ENCODE measurements at places on chromosomes 5 and 9. TPM values are rescaled to one million over a fixed set of nuclear protein-coding genes. Genes with fewer than 3 reads are reported as not detected.

DNA sequence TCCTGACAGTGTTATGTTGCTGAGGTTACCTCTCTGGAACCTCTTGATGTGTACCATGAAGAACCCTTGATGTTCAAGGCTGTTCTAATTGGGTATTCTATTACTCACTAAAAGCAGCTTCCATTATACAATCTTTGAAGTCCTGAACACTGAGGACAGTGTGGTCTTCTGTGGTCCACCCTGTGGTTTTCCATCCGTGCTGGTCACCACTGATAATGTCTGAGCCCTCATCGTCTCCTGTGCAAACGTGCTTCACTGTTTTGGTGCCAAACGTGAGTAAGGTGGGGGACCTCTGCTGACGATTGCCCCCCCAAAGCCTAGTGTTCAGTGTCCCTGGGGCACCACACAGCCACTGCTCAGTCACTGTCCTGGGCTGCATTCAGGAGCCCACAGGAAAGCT is 259.7 kb upstream of the ANKRD55 start:
- no peak for DNase-seq

- DNase-seq, result no peak
Observed at GRCh38 chr5:151413800-151414199, 33.6 kb upstream of the SLC36A1 start.

DNA sequence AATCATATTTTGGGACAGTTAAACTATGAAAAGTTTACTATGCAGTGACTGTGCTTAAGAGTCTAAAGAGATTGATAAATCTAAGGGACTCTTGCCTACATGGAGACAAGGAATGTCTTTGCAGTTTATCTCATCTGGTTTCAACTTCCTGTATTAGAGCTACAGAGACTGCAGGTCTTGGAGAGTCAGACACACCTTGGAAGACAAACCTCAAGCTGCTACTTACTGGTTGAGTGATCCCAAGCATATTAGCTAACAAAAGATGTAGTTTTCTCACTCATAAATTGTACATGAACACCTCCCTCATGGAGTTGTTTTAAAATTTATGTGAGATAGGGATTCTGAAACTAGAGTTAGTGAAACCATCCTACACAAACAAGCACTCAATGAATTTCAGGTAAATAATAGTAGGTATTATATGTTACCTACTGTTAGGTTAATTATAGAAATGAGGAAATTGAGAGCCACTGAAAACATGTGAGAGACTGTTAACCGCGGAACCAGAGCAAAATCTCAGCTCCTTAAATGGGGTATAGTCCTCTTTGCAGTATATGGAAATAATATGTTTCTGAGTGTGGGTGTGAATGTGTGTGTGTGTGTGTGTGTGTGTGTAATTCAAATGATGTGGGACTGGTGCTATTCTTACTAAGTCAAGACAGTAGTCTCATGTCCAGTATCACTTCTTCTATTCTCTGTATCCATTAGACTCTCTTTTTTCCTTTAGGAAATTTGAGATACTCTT is 752.1 kb downstream of the DTWD2 start:
- DNase-seq, result no peak

Gene JAKMIP2
- 0.16 TPM for total RNA-seq

GRCh38 chr5:145699846-145700245 is 135.3 kb downstream of the PRELID2 start:
- DNase-seq, result no peak

- no peak for DNase-seq
Observed at GRCh38 chr5:37869216-37869615, 29.4 kb upstream of the GDNF start.

Gene FRRS1L
- total RNA-seq, result 1.8 TPM

Gene LECT2
- total RNA-seq, result not detected

Gene POU5F2
- total RNA-seq, result 0.32 TPM

- DNase-seq, result no peak
Observed at GRCh38 chr5:61280761-61281427, 51.2 kb upstream of the ZSWIM6 start.

Gene SPATA31E1
- total RNA-seq, result not detected

GRCh38 chr9:87443461-87443860 is 54.2 kb upstream of the DAPK1 start:
- no peak for DNase-seq

DNA sequence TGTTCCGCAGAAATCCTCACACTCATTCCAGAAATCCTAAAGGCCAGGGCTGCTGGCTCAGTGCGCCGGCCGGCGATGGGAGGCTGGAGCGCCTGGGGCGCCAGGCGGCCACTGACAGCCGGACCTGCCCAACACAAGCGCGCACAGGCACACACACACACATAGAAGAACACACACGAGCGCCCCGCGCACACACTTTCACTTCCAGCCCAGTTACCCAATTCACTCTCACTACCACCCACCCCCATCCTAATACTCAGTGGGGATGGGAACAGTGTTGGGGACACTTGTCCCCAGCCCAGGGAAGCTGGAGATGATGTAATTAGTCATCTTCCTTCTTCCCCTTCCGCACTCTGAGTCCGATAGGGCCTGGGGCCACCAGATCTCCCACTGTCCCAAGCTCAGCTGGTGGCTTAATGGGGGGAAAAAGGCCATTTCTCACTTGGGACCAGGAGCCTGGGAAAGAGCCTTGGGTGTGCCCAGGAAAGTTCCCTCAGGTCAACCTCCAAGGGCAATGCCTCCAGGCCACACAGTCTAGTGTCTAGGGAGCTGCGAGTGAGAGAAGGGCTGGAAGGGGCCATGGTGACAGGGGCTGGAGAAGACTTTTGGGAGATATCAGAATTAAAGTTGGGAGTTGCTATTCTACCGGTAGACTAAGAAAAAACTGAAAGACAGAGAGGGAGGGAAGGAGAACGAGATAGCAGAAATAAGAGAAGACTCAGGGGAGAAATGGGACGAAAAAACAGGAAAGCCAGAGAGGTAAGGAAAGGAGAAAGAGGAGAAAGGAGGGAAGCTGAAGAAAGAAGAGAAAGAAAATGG is 1.7 kb downstream of the EBF1 start:
- peak; percentile 82 for DNase-seq

- no peak for DNase-seq
Observed at GRCh38 chr5:9284781-9285307, 261.0 kb downstream of the SEMA5A start.

Gene CFAP157
- not detected for total RNA-seq

DNA sequence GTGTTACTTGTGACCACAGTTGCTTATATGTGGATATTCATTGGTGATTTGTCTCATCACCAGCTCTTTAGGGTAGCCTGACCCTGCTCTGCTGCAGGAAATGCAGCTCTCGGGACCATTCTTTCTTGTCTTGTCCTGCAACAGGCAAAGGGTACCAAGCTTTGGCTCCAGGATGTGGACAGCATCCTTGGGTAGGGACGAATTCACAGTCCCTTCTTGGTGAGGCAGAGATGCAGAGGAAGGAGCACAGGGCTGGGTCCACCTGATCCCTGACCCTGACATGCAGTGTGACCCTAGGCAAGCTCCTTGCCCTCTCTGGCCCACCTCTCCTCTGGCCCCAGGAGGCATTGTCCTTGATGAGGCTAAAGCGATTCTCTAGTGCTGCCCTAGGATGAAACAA is 37.0 kb upstream of the SYNPO start:
- DNase-seq, result no peak

- DNase-seq, result no peak
Observed at GRCh38 chr5:85841653-85842052, 776.1 kb upstream of the COX7C start.

- DNase-seq, result no peak
Observed at GRCh38 chr5:15995341-15996052, 184.1 kb downstream of the MARCHF11 start.

DNA sequence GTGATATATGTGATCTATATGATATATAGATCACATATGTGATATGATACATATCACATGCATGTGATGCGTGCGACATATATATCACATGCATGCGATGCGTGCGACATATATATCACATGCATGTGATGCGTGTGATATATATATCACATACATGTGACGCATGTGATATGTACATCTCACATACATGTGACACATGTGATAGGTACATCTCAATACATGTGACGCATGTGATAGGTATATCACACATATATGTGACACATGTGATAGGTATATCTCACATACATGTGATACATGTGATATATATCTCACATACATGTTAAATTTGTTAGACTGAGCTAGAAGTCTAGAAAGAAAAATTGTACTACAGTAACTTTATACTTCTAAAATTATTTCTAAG is 1095.9 kb downstream of the EFNA5 start:
- DNase-seq, result no peak

Gene PFDN1
- total RNA-seq, result 80.6 TPM

DNA sequence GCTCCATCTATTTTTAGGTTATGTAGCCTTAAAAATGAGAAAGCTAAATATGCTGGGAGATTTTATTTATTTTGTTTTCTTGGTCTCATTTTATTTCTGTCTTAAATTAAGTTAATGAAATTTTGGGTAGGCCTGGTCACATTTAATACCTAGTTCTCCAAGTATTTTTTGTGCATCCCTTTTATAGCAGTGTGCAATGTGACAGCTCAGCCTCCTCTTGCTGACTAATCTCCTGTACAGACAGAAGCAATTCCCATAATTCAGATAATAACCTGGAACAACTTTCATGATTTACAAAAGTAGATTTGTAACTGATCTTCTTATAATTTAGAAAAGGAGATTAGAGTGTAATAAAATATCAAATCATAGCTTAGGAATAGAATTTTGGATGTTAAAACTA is 403.9 kb downstream of the ADGRV1 start:
- DNase-seq, result no peak

- DNase-seq, result no peak
Observed at GRCh38 chr5:137491121-137491520, 8.0 kb downstream of the SPOCK1 start.

Data from Right ventricle myocardium inferior (tissue), 1 donor.